BJ (cell line): ENCODE measurements at places on chromosomes 4 and X. TPM values are rescaled to one million over a fixed set of nuclear protein-coding genes. Genes with fewer than 3 reads are reported as not detected.

Gene BMP3
- polyA plus RNA-seq, result 0.01 and 0.05 TPM in 2 replicates

Gene SSX1
- not detected in 2 replicates for polyA plus RNA-seq

Gene KLKB1
- polyA plus RNA-seq, result not detected in 2 replicates

DNA sequence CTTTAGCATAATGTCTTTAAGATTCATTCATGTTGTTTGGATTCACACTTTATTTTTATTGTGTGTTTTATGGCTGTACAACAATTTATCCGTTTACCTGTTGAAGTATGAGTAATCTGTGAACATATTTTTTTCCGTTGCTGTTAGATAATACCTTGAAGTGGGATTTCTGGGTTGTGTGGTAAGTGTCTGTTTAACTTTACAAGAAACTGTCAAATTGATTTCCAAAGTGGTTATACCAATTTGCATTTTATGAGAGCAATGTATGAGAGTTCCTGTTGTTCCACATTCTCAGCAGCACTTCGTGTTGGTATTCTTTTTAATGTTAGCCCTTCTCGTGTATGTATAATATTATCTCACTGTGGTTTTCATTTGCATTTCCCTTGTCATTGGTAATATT, 53.6 kb downstream of the USP53 start:
- no peak for DNase-seq

GRCh38 chr4:154998284-154998683, 210.2 kb upstream of the NPY2R start:
- no peak for DNase-seq

DNA sequence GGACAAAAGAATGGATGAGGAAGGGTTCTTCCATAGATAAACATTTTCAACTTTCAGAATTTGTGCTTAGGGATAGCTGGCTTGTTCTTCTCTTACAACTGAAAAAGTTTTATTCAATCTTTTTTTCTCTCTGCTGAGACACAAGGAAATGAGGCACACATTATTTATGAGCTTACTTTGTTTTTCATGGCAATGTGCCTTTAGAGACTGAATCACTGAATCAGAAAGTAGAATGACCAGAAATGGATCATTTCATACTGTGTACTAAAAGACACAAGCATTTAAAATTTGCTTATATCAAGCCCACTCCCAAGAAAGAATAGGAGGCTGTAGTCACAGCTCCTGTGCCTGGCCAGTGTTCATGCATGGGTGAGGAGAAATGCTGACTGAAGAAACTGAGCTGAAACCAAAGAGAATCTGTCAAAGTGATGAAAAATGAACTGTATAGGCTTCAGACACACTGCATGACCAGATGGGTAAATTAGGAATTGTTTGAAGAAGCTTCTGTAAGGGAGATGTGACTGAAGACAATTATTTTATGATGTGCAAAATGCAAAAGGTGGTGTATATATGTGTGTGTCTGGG, 413.8 kb downstream of the RAPGEF2 start:
- DNase-seq, result peak; percentile 2

DNA sequence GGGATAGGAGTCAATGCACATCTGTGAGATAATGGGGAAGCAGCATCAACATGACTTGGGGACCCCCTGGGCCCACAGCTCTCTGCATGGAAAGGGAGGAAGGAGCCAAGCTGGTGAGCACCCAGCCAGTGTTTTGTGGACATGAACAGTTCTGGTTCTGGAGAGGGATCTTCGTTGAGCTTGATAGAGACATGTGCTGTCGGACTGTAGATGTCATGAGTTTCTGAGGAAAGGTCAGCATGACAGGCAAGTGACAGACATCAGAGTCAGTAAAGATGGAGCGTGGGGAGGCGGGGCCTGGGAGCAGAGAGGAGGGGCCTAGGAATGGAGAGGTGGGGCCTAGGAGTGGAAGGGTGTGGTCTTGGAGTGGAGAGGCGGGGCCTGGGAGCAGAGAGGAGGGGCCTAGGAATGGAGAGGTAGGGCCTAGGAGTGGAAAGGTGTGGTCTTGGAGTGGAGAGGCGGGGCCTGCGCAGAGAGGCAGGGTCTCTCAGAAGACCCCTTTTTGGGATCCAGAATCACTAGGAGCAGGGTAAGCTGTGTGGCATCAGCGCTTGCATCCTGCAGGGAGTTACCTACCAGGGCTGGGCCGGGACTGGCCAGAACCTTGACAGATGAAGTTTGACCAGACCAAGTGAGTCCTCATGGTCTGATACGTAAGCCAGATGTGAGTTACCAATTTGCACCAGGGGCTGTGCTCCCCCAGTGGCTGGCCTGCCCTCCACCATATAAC, 33.7 kb downstream of the PIGG start:
- no peak for DNase-seq

DNA sequence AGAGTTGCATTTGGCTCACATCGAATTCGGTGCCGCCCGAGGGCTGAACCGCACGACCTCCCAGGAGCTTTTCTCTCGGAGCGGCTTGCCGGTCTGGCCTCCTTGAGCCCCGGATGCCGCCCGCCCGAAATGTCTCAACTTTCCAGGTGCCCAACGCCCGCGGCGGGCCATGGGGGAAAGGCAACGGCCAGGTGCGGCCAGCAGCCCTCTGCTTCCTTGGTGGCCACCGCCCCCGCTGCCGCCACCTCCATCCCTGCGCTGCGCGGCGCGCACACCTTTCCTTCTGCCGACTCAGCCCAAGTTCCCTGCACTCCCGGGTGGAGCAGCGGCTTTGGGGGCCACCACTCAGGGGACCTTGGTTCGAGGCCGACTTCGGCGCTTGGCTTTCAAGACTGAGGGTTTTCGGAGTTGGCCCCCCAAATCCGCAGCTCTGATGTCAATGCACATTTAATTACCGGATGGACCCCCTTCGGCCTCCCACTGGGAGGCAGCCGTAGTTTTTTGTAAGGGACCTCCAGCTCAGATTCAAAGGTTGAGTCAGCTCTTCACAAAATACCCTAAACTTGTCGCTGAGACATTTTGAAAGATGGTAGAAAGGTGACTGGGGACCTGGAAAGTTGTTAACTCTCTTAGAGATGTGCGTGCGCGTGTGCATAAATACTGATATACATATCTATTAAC, 1.1 kb downstream of the AFF2 start:
- no peak for DNase-seq

- no peak for DNase-seq
These were observed 239.8 kb downstream of the PCDH7 start for GRCh38 chr4:30959781-30960485.

GRCh38 chrX:88613338-88613737, 133.7 kb upstream of the CPXCR1 start:
- no peak for DNase-seq
